ENCODE measurements at places on chromosomes 16 and 17.
A peak's percentile ranks its signal among the peaks of the same experiment; 100 is the strongest.

- no peak for DNase-seq
Measured at GRCh38 chr17:49490276-49490675, 4.8 kb upstream of the NGFR start.

GRCh38 chr16:79966226-79966625, 365.7 kb upstream of the MAF start:
- no peak for DNase-seq

DNA sequence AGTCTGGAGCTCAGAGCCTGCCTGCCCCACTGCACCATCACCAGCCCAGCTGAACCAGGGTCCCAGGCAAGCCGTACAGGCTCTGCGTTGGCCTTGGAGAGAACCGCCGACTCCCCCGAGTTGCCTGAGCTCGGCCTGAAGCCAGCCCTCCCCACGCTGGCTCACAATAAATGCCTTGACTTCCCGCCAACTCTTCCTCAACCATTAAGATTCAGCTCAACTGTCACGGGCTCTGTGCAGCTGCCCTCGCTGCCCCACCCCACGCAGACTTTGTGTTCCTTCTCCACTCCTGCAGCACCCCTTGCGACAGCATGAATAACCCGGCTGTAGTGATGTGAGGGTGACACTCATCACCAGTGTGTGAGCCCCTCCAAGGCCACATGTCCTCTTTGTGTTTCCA, 4.8 kb upstream of the QPRT start:
- DNase-seq: no peak

GRCh38 chr17:57562184-57562698, 182.9 kb downstream of the CCDC182 start:
- no peak for DNase-seq

DNA sequence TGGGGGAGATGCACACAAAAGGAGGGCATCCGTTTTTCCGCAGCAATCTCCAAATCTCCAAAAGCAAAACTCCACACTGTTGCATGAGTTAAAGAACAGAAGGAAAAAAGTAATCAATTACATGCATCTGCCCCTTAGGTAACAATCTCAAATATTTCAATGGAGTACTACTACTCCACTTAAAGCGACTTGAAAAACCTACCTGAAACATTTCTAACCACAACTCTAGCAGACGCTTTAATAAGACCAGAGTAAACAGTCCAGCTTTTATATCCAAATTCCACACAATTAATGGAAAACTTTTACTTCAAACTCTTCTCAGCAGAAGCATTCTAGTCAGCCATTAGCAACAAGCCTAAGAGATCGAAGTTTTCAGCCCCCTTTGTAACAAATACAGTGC, 29.9 kb downstream of the AP1G1 start:
- DNase-seq: no peak

DNA sequence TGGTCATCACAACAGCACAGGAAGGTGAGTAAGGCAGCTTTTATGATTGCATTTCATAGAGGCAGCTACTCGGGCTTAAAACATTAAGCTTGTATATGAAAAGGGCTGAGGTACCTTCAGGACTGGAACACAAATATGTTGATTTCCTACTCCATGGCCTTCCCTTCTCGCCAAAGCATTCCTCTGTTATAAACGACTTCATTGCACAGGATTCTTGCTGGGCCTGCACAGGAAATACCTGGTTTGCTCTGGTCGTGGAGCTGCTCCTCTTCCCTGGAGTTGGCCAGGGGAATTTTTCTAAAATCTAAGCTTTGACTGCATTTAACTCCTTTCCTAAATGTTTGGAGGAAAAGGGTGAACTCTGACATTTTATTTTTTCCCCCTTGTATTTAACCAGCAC, 49.0 kb downstream of the CHD9 start:
- DNase-seq: no peak

DNA sequence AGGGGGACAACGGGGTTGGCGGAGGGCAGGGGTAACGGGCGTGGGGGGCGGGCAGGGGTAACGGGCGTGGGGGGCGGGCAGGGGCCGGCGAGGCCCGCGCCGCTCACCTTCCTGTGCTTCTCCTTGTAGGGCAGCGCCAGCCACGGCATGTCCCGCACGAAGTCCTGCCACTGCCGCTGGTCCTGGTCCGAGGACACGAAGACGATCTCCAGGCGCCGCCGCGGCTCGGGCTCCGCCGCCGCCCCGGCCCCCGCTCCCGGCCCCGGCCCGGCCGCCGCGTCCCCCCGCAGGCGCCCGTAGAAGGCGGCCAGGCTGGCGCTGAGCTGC, 401 bp downstream of the NXN start:
- DNase-seq: no peak

DNA sequence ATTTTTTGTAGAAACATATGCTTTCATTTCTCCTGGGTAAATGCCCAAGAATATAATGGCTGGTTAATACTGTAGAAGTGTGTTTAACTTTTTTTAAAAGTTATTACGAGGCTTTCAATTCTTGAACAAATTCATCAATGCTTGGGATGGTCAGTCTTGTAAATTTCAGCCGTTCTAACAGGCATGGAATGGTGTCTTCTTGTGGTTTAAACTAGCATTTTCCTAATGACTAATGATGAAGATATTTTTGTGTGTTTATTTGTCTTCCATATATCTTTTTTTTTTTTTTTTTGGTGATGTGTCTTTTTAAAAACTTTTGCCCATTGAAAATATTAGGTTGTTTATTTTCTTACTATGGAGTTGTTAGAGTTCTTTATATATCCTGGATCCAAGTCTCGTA, 67.1 kb downstream of the MGAT5B start:
- DNase-seq: no peak

GRCh38 chr17:46983782-46984181, 4.7 kb upstream of the RPRML start:
- DNase-seq: no peak

DNA sequence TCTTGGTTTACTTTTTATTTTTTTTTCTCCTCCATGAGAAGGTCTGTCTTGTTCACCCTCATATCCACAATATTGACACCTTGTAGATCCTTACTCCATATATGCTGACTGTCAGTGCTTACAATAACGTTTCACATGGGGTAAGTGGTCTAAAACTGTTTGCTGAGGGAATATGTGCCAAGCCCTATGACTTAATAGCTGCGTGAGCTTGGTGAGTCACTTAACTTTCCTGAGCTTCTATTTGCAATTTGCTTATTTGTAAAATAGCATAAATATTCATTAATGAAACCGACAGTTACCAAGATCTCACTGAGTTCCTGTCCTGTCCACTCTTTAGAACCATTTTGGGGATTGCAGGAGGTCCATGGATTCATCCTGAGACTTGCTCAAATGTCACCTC, 190.7 kb downstream of the CCT6B start:
- DNase-seq: no peak

GRCh38 chr16:1097800-1098199, 1.8 kb upstream of the C1QTNF8 start:
- peak; percentile 45 for DNase-seq

GRCh38 chr16:819336-820043, 19.0 kb upstream of the GNG13 start:
- no peak for DNase-seq

DNA sequence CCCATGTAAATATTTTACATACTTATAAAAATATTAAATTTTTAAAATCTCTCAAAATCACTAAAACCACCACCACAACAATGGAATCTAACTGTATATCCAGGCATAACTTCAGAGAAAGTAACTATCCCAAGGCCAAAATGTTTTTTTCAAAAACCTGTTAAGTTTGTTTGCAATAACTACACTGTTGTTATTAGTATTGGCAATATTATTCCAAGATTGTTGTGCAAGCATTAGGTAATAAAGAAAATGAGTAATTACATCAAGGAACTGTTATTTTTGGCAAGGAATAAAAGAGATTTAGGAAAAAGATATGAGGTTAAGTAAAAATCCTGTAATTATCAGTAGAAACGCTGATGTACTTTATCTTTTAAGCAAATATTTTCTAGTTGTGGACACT, 3.4 kb upstream of the KRTAP4-12 start:
- no peak for DNase-seq

GRCh38 chr16:70377782-70378181, 31.1 kb downstream of the DDX19A start:
- no peak for DNase-seq

DNA sequence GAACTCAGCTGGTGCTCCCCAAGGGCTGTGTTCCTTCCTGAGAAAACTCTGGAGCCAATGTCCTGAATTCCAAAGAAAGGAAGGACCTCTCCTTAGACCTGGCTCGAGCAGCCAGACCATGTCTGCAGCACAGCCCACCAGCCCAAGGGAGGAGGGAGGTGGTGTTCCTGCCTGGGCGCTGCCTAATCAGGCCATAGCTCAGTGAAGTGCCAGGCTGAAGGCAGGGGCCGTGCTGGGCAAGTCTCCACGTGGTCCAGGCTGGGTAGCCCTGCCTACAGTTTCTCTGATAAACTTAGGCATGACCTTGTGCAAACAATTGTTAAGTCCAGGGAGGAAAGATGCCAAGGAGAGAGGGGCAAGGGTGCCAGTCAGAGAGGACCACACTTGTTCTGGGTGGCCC, 76.8 kb downstream of the MPRIP start:
- DNase-seq: no peak

GRCh38 chr16:83138976-83139690, 512.4 kb downstream of the CDH13 start:
- no peak for DNase-seq

DNA sequence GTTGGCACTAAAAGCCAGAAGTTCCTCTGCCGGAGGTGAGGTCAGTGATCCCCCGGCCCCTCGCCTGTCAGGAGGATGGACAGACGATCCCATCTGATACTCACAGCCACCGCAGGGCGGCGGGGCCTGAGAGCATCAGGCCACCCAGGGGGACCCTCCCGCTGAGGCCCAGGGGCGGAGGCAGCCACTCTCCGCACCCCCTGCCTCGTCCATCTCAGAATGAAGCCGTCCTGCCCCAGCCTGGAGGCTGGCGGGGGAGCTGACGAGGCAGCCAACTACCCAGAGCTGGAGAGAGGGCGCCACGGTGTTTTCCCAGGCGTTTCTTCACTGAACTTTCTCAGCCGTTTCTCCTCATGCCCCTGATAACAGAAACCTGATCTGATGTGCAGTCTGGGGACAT, 22.6 kb downstream of the TPSD1 start:
- no peak for DNase-seq

DNA sequence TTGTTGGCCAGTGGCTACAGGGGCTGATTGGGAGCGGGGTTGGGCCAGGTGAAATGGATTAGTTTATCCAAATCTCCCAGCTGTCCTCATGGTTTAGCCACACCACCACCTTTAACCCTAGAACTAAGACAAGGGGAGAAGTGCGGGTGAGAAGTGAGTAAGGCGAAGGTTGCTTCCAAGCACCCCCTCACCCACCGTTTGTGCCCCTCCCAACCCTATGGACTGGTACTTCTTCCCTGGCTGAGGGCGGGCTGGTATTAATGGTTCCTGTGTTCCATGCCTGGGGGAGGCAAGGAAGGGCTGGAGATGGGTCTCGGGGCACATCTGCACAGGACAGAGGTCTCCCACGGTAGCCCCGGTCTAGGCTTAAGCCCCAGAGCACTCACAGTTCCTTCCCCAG, 25.1 kb downstream of the NT5M start:
- DNase-seq: no peak

DNA sequence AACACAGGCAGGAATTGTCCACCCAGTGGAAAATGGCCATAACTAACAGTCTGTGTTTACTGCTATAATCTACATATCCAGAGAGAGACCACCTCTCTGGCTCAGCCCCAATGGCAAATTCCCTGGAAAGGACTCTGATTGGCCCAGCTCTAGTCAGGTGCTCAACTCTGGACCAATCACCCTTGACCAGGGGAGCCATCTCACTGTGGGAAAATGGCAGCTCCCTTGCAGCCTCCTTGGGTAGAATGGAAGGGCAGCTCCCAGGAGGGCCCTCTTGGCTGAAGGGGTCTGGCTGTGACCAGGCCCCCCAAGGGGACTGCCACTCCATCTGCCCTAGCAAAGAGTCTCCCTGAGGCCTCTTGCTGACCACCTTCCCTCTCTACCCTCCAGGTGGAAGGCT, 3.1 kb downstream of the ALOX15B start:
- no peak for DNase-seq

GRCh38 chr17:3335876-3336275, 37.7 kb upstream of the OR3A1 start:
- DNase-seq: no peak

GRCh38 chr16:28898266-28898665, 20.0 kb downstream of the ATP2A1 start:
- DNase-seq: no peak

DNA sequence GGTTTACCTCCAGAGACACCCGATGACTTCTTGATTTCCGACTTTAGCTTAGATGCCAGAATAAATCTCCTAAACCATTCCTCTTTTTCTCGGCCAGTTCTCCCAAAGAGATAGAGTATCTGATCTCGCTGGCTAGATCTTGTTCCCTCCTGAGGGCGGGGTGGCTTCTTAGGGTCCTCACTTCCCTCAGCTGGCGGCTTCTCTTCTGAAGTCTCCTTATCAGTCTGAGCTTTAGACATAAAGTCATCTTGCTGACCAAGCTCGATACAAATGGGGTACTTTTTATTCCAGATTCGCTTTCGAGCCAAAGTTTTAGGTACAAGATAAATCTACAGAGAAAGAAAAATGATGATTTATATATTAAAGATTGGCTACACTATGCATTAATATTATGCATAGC, 63.6 kb upstream of the ERN1 start:
- no peak for DNase-seq

DNA sequence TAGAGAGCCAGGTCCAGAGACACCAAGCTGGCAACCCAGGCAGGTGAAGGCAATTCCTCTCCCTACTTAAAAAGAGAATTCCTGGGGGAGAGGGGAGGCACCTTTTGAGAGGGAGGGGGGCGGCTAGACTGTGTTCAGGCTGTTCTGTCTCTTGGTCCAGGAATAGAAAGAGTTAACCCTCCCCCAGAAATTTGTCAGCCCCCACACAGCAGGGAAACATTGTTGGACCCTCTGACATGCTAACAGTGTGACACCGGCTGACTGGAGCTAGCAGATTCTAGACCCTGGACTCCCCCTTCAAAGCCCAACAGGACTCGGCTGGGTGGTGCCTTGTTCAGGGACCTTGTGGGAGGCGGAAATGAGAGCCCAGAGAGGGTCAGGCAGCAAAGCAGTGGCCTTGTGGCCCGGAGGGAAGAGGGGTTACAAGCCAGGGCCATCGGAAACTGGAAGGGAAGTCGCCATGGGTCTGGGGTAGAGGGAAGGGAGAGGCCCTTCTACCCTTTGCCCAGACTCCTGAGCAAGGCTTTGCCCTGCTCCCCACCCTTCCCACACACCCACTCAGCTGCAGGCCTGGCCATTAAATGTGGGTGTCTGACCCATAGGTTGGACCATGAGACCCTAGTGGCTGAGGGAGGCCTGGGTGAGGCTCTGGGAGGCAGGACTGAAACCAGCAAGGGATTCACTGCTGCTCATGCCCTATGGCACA, 44.6 kb downstream of the RAI1 start:
- DNase-seq: no peak

All from amygdala (tissue), 56 donors.